ENCODE measurements at places on chromosomes 13 and 19.

GRCh38 chr19:15332311-15332996 is at the start of gene BRD4:
Gene BRD4, minus strand, starts transcription at chr19:15332539. Its CDS starts 59,440 bp downstream, at chr19:15273099.
- DNase-seq: peak; percentile 50

DNA sequence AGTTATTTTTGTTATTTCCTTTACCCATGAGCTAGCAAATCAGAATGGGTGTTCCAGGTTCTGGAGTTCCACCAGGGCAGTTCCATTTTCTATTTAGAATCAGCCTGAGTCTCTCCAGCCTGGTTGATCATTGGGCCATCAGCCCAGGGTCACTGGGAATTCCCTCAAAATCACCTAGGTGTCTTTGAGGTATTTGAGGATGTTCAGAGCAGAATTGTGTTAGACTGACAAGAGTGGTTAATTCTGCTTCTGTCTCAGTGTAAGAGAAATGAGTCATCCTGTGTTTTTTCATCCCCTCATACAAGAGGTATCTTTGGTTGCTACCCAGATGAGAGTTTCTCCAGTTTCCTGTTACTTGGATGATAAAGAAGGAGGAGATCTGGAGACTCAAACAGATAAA is 11.7 kb downstream of the ZNF66 start:
- DNase-seq: no peak

DNA sequence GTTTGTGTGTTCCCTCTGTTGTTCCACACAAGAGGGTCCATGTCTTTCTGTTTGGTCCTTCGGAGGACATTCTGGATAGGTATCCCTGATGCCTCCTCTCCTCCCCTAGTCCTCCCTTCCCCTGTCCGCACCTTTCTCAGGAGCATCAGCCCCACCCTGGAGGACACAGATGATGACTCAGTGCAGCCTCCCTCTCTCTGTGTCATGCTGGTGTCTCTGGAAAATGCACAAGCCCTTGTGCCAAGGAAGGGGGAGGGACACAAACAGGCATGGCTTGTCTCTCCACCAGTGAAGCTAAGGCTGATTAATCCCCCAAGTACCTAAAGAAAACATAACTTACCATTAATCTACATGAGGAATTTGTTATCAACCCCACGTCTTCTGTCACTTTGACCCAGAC is 16.2 kb upstream of the TNFRSF19 start:
- DNase-seq: peak; percentile 20

- DNase-seq: no peak
Measured at GRCh38 chr13:43293986-43294385, 270.6 kb downstream of the DNAJC15 start.

DNA sequence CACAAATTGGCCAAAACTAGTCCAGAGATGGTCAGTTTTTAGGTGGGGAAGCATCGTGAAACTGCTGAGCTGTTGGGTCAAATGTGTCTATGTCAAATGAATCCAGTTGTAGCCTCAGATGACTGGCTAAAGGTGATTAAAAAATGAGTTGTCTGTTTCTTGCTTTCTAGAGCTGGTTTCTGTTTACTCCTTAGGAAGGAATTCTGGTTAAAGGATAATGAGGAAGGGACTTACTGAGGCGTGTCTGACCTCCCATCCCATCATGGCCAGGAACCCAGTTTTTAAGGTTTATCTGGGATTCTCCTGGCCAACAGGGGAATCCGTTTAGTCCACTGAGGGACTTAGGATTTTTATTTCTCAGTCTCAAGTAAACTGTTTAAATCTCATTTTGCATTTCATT is 256.5 kb downstream of the UQCRFS1 start:
- no peak for DNase-seq

- no peak for DNase-seq
Measured at GRCh38 chr13:113915786-113916329, 52.0 kb upstream of the GAS6 start.

GRCh38 chr13:95623141-95623540 is 21.4 kb downstream of the DZIP1 start:
- no peak for DNase-seq

- DNase-seq: no peak
Measured at GRCh38 chr19:5903624-5904351, at the start of gene NDUFA11. Gene NDUFA11, minus strand, starts transcription at chr19:5903790. Its CDS starts 82 bp downstream, at chr19:5903708.

- DNase-seq: no peak
Measured at GRCh38 chr13:41241626-41242025, 21.8 kb downstream of the MTRF1 start.

- no peak for DNase-seq
Measured at GRCh38 chr19:46609511-46610412, 8.6 kb downstream of the CALM3 start.

DNA sequence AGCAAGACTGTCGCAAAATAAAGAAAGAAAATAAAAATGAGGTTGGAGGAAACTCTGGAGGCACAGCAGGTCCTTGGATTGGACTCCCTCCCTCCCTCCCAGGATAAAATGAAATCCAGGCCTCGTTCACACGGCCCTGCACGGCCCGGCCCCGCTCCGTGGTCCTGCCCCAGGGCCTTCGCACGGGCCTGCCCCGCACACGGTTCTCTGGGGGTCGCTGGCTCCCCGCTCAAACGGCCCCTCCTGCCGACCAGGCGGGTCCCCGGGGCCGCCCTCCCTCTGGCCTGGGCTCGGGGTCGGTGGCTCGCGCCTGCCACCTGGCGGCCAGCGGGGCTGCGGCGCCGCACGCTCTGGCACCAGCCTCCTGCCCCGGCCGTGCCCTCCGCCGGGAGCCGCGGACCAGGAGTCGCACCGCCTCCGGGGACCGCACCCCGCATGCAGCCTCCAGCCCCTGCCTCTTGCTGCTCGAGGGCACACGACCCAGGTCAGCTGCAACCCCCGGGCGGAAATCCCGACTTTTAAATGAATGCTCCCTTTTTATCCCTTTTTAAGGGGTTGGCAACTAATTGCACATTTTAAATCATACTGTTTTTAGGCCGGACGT is 1.5 kb upstream of the WDR18 start:
- DNase-seq: peak; percentile 41

- DNase-seq: peak; percentile 68
Measured at GRCh38 chr13:113153810-113154748, 4.4 kb upstream of the PROZ start.

GRCh38 chr13:77359171-77359570 is 32.3 kb upstream of the MYCBP2 start:
- DNase-seq: no peak

DNA sequence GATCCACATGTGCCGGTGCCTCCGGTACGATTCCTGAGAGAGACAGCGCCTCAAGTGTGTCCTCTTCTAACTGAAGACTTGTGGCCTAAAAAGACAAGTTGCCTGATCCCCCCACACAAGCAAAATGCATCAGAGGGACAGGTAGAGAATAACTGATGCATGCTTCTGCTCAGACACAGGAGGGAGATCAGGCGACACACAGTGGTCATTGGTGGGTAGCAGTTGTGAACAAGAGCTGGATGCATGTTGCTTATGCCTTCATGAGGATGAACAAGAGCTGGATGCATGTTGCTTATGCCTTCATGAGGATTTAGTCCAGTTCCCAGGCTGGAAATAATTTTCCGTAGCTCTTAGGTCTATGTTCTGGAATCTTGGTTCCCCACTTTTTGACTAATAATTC is 505.6 kb downstream of the MYO16 start:
- DNase-seq: no peak

DNA sequence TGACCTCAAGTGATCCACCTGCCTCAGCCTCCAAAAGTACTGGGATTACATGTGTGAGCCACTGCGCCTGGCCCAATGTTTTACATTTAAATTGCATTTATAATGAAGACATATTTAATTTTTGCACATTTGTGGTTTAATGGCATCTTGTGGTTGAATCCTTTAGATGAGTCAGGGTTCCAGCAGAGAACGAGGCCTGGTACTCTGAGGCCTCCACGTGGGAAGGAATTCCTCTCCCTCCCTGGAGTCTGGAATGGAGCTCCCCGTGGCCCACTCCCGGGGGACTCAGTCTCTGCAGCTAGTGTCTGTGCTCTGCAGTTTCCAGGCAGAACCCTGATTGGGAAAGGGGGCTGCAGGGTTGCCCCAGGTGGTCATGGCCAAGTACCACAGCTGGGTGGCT is 24.2 kb downstream of the ZFR2 start:
- peak; percentile 42 for DNase-seq

- no peak for DNase-seq
Measured at GRCh38 chr13:99506634-99507033, 5.4 kb downstream of the TM9SF2 start.

DNA sequence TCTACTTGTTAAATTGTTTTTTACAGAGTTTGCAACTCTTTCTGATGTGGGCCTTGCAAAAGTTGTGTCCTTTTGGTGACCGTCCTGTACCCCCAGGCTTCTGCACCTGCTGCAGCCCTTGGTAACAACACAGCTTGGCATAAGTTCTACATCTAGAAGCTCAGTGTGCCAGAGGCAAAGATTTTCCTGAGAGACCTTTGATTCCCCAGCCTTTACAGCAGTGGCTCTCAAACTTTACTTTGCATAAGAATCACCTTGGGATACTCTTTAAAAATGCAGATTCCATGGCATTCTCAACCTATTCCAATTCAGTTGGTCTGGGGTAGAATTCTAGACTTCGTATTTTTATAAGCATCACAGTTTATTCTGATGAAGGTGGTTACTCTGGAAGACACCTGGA is 260.9 kb downstream of the DCT start:
- no peak for DNase-seq

- no peak for DNase-seq
Measured at GRCh38 chr13:63843766-63844699, 2428.4 kb upstream of the PCDH20 start.

GRCh38 chr19:50198431-50199258 is 4.8 kb upstream of the MYH14 start:
- DNase-seq: no peak

DNA sequence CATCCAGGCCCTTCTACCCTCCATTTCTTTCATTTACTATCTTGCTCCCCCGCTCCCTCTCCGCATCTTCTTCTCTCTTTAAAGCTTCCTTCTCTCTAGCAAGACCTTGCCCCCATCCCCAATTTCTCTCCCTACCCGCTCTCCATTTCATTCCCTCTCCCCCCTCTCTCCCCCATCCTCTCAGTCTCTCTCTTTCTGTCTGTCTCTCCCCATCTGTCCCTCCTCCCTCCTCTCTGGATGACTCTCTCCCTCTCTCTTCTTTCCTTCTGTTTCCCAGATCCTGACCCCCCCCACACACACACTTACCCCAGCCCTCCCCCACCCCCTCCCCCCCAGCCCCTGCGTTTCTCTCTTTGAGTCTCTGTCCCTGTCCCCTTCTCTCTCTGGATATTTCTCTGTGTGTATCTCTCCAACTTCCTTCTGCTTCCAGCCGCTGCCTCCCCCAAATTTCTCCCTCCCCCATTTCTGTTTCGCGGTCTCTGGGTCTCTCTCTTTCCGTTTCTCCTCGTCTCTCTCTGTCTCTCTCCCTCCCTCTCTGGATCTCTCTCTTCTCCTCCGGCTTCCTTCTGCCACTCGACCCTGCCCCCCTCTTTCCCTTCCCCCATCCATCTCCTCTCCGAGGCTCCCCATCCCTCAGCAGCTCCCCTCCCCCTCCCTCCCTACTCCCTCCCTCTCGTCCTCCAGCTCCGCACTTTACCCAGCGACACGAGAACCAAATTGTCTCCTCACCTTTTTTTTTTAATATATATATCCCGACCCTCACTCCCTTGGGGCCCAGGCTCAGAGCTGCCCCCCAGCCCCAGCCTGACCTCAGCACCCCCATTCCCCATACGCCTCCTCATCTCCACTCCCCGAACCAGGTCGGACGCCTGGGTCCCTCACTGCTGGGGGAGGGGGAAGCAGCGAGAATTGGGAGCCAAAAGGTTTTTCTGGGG is 3.6 kb upstream of the CACNG8 start:
- no peak for DNase-seq

DNA sequence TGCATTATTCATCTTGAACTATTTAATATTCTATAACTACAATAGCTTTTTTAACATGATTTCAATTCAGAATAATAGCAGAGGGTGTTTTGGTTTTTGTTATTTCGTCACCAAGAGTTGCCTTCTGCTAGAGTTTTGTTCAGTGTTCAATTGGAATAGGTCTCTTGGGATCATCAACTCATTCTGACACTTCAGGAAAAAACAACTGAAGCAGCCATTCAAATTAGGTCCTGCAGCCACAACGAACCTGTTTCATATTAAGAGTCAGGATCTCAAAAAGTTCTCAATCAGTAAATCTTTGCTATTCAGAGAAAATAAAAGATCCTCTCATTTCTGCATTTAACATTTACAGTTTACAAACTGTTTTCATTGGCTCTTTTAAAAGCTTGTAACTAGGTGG is 2.4 kb upstream of the CHAMP1 start:
- peak; percentile 24 for DNase-seq

DNA sequence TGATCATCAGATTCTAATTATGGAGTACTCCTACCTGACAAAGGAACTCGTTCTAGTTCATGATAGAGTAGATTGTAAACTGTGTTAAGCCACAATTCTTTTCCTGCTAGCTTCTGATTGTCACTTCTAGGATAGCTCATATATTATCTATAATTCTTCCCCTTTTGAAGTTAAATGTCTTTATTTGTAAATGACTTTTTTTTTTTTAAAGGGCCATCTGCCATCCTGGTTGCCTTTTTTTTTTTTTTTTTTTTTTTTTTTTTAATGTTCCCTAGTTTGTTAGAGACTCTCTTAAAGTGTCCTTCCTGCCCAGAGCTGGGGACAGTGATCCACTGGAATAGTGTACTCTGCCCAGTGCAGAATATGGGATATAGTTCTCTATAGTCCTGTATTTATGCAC is 4.3 kb downstream of the CHAMP1 start:
- DNase-seq: no peak

- DNase-seq: no peak
Measured at GRCh38 chr13:94673851-94674250, 38.5 kb downstream of the SOX21 start.

- DNase-seq: peak; percentile 95
Measured at GRCh38 chr19:3403489-3404323, 37.3 kb downstream of the NFIC start.

GRCh38 chr13:40598569-40598968 is 67.9 kb downstream of the FOXO1 start:
- no peak for DNase-seq

- no peak for DNase-seq
Measured at GRCh38 chr19:7187605-7188339, 106.4 kb downstream of the INSR start.

GRCh38 chr13:33934343-33934742 is 116.4 kb downstream of the RFC3 start:
- no peak for DNase-seq

DNA sequence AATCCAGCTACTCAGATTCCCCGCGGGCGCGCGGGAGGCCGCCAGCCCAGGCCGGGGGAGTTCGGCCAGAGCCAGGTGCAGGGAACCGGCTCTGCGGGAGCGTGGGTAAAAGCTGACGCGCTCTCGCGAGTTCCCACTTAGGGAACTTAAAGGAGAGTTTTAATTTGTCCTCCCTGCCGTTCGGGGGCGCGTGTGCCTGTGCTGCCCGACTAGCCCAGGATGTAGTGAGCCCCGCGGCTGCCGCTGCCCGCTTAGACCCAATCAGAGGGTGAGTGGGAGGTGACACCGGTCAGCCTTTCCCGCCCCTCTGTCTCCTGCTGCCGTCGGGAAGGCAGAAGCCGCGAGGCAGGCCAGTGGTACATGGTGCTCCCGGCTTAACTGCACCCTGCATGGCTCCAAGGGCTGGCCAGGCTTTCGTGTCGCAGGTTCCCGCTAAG is 36.0 kb upstream of the NEK3 start:
- peak; percentile 77 for DNase-seq
